ENCODE measurements at places on chromosomes 16 and 17.

GRCh38 chr17:6502871-6503509, 53.4 kb downstream of the PITPNM3 start:
- DNase-seq: no peak

DNA sequence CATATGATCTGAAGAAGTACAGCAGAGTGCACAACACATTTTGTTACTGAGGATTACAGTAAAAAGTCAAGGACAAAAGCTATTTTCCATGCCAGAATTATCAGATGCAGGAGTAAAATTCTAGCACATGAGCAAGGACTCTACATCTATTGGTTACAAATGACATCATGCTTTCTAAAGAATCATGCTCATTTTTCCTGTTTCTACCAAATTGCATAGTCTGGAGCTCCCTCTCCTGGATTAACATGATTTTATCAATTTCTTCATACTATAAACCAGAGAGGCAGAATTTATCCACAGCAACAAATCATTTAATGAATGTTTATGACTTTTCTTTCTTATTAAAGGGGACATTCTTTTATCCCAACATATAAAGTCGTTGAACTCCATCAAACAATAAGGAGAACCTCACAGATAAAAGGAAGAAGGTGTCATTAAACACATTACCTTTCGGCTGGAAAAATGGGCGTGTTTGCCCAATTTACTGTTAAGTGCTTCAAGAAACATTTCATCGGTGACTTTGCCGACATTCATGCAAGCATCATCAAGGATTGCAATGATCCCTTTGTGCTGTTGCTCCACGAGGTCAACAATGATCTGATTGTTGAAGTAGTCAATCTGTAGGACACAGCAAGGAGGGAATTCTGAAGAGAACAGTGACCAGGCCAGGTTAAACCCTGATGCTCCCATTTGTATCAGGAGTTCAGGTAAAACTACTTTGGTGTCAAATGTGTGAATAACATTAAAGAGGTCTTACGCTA, 121.7 kb downstream of the MYO1D start:
- DNase-seq: no peak

DNA sequence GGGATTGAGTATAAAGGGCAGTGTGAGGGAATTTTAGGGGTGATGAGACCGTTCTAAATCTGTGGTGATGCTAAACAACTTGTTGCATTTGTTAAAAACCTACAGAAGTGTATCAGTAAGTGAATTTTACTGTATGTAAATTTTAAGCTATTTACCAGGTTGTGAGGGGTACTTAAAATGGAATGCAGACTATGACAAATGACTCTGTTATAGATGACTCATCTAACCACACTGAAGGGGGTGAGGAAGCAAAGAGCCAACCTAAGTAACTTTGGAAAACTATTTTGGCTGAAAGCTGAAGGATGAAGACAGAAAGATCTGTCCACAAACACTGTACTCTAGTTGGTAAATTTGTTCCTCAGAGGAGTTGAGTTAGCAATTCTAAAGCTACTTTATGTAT, 5.3 kb upstream of the MKS1 start:
- no peak for DNase-seq

- DNase-seq: no peak
These were observed 50.4 kb downstream of the SNX29 start for GRCh38 chr16:12026741-12027490.

- no peak for DNase-seq
These were observed 1.4 kb downstream of the GOT2 start for GRCh38 chr16:58732545-58733247.

- DNase-seq: peak; percentile 22
These were observed 4.2 kb downstream of the CCDC42 start for GRCh38 chr17:8740486-8740885.

- no peak for DNase-seq
These were observed 276.6 kb downstream of the CPPED1 start for GRCh38 chr16:12527071-12527470.

GRCh38 chr16:20308266-20308665, 19.0 kb downstream of the GP2 start:
- no peak for DNase-seq

DNA sequence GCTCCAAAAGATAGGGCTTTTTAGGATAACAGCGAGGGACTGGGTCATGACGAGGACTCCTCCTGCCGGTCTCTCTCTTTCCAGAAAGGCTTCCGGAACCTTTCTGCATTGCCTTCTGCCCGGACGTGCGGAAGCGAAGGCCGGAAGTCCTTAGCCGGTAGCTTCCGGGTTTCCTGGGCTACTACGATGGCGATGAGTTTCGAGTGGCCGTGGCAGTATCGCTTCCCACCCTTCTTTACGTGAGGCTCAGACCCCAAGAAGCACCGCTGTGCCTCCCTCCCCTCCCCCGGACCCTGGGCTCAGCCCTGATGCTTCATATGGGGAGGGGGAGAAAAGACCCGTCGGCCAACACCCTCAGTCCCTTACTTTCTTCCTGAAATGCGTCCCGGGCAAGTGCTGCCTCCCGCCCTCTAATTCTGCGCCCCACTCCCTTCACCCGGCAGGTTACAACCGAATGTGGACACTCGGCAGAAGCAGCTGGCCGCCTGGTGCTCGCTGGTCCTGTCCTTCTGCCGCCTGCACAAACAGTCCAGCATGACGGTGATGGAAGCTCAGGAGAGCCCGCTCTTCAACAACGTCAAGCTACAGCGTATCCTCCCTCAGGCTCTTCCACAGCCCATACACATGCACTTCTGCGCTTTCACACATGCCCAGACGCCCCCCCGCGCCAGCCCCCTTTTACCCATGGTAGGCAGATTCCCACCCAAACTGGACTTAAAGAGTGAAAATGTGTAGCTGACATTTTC, at the start of gene VPS25:
Gene VPS25, plus strand, starts transcription at position 160 of the 746 bp plus-strand sequence. Its CDS starts 27 bp downstream, at position 187.
- DNase-seq: peak; percentile 48

DNA sequence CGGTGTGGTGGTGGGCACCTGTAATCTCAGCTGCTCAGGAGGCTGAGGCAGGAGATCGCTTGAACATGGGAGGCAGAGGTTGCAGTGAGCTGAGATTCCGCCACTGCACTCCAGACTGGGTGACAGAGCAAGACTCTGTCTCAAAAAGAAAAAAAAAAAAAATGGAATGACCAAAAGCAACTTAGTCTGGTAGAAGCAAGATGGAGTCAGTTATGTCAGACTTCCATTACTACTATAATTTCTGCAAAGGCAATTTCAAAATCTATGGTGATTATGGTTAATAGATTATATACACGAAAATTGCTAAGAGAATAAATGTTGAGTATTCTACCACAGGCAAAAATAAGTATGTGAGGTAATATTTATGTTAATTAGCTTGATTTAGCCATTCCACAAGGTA, 32.3 kb downstream of the NOL11 start:
- no peak for DNase-seq

DNA sequence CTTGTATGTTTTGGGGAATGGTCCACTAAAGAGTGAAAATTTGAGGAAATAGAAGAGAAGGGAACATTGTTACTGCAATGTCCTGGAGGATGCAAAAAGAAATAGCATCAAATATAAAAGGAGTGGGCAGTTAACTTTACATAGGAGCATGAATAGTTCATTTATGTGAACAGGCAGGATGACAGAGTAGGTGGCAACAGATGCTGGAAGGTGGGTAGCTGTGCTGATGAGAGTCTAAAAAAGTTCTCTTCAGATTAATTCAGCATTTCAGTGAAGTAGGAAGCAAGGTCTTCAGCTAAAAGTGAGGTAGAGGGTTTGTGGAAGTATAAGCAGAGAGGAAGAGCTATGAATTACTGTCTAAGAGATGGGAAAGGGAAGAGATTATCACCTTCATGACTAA, 276.5 kb downstream of the KIF2B start:
- DNase-seq: no peak

- no peak for DNase-seq
These were observed 5.6 kb downstream of the WSB1 start for GRCh38 chr17:27299384-27300049.

DNA sequence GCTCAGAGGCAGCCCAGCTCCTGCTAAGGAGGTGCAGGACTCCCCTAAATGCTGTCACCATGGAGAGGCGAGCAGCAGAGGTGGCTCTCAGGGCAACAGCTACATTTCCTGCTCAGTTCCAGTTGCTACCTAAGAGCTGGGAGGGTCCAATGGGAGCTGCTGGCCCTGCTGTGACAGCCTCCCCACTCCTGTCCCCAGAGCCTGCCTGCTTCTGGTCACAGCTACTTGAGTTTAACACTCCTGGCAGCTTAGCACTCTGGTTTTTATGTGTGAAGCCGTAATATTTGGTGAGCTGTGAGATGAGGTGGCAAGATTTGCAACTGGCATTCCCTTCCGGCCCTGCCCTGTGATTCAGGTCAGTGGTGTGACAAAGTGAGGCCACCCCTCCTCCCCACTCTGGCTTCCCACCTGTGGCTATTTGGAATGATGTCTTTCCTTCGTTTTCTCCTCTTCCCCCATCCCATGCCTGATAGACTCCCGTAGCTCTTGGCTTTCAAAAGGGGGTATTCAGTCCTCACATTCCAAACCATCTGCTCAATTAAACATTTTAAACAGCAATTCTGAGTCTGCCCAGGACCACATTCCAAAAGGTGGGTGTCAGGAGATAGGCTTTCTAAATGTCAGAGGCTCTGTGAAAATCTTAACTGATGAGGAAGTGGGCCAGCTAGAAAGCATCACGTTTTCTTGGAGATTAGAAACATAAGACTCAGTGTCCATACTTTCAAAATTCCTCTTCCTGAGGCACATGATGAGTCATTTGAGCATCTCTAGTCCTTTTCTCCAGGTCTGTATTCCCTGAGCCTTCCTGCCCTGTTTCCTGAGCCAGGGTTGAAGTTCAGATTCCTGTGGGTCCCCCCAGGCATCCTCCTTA, 42.6 kb upstream of the SKAP1 start:
- DNase-seq: no peak

DNA sequence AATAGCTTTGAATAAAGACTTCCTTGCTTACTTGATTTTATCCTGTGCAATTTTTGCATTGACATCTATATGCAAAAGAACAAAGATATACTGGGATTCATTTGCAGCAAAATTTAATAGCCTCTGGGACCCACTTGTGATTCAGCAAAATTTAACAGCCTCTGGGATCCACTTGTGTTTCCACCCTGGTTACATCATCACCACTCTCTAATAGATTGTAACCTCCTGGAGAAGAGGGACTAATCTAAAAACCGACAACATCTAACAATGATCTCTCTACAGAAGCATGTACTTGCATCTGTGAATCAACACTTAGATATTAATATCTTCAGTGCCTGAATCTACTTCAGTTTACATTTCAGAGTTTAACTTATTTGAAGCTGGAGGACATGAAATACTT, 202.0 kb upstream of the CPHXL start:
- no peak for DNase-seq

- no peak for DNase-seq
These were observed 10.5 kb downstream of the AP2B1 start for GRCh38 chr17:35597604-35598003.

DNA sequence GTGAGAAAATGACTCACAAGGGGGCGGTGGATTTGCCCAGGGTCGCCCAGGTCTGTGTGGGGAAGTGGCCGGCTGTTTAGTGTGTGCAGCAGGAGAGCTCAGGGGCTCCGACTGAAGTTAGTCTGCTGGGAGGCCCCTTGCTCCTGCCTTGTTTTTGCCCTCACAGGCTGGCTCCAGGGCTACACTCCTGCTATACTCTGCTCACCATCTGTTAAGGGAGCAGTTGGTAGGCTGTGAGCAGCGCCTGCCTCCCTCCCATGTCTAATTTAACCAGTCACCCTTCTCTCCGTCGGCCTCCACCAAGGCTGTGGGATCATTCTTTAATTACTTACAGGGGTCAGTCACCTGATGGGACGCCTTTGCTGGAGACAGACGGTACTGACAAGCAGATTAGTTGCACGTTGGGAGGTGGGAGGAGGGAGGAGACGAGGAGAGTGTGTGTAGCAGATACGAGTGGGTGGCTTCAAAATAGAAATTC, 35.5 kb downstream of the KSR1 start:
- no peak for DNase-seq

DNA sequence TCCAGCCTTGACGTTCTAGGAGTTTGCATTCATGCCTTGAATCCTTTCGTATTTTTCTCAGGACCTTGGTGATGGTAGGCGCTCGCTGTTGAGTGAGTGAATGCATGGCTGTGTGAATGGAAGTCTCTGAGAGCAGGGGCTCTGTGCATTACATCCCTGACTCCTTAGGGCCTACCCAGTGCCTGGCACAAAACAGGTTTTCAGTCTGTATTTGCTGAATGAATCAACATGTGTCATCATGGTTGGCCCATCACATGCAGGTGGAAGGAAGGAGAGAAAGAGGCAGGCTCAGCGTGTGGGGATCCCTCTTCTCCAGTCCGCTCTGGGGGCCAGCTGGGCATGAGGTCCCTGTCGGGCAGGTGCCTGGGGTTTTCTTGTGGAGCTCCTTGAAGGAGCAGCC, 8.7 kb downstream of the RAP1GAP2 start:
- no peak for DNase-seq

DNA sequence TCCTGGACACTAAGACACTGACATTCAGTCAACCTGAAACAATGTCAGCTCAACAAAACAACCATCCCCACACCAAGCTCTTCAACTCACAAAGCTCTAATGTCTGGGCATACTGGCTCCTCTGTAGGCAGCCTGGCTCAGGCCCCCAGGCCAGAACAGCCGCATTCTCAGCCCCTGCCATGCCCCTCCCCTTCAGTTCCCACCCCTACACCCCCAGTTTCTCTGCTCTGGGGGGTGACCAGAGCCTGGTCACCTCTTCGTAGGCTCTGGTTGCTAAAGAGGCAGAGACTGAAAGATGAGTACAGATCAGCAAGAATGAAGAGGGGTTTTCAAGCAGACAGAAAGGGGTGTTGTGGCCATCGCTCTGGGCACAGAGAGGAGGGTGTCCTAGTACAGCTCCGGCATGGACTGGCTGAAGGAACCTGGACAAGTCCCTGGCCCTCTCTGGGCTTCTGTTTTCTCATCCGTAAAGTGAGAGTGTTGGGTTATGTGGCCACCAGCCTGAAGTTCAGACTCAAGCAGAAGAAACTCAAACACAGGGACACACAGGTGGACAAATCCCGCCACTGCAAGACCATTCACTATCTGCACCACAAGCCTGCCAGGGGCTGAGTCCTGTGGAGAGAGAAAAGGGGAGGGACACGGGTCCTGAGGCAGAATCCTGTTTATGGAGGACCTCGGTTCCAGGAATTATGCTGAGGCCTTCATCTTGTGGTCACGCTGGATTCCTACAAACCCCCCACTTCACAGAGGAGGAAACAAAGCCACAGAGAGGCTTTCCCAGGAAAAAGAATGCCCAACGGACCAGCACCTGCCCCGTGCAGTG, 987 bp upstream of the SLC4A1 start:
- no peak for DNase-seq

DNA sequence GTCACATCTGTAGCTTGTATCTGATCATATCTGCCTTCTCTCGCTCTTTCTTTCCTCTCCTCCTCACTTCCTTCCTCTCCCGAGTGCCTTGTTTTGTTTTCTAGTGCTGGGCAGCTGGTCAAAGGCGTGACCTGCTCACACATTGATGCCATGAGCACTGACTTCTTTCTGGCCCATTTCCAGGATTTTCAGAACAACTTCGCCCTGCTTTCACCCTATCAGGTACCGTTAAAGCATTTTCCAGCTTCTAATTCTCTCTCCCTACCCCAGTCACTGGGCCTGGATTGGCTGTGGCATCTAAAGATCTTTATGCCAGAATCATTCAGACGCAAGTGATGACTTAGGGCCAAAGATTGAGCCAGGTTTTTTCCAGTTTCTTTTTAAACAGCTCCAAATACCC, 55.5 kb downstream of the OTOA start:
- no peak for DNase-seq

Data from stimulated activated CD4-positive, alpha-beta T cell treated with anti-CD3 and anti-CD28 coated beads, TNF-alpha, amount 100 ng/mL, for 4 hours (primary cell).